Activated T-helper 2 cell treated with anti-CD3 and anti-CD28 coated beads, Interferon-gamma antibody, Interleukin-2, Interleukin-4, amounts not matched to agents 10 μg/mL and 5 μg/mL and 100 μg/mL, durations not matched to agents 14 hours and 24 hours and 36 hours (primary cell): ENCODE measurements at places on chromosomes 7 and 10. TPM values are rescaled to one million over a fixed set of nuclear protein-coding genes. Genes with fewer than 3 reads are reported as not detected.

DNA sequence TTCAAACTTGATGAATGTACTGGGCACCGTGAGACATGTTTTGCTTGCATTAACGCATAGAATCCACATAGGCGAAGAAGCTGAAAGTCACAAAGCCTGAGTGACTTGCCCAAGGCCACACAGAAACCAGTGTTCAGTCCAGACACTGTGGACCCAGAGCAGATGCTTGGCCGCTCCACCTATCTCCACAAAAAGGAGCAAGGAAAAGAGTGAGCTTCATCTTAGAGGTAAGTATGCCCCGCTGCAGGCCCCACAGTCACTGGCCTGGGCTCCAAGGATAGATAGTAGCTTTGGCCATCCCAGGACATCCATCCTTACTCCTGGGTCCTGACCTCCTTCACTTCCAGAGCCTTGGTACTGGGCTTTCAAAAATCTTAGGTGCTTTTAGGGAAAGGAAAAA is 60.1 kb upstream of the SAMD8 start:
- DNase-seq = no peak

GRCh38 chr7:91007371-91007770 is 256.9 kb upstream of the FZD1 start:
- DNase-seq = no peak

- DNase-seq = no peak
Observed at GRCh38 chr7:17990761-17991160, 36.9 kb downstream of the PRPS1L1 start.

DNA sequence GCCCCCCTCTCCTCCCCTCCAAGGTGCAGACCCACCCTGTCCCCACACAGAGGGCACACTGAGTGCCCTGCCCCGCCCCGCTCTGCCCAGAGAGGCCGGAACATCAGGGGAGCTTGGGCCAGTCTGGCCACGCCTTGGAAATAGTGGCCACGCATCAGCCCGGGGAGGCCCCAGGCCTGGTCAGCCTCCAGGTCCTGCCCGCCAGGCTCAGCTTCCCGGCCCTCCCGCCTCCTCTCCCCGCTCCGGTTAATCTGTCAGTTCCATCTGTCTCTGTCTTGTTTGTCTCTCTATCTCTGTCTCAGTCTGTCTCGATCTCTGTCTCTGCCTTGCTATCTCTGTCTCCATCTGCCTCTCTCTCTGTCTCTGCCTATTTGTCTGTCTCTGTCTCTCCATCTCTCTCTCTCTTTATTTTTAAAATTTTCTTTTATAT is 28.9 kb upstream of the TNRC18 start:
- no peak for DNase-seq

TCAF2 gene
- 37.0 and 38.6 TPM in 2 replicates for total RNA-seq

DNA sequence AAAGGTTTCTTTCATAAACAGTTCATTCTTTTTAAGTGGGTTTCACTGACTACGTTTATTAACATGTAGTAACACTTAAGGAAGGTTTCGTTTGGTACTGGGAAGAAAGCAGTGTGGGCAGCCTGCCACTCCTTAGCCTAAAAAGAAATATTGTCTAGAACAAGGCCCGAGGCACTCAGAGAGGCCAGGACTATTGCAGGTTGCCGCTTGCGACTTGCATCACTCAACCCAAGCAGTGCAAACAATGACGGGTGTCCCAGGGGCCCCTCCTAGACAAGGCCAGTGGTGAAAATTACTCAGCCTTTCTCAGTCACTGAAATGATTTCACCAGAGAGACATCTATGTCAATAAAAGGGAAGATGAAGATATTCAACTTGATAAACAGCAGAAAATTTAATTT is 243.9 kb downstream of the SNX13 start:
- DNase-seq = no peak

PAX2 gene
- 0.18 and 0.30 TPM in 2 replicates for total RNA-seq

- DNase-seq = no peak
Observed at GRCh38 chr7:40595129-40595528, 460.3 kb downstream of the SUGCT start.

DNA sequence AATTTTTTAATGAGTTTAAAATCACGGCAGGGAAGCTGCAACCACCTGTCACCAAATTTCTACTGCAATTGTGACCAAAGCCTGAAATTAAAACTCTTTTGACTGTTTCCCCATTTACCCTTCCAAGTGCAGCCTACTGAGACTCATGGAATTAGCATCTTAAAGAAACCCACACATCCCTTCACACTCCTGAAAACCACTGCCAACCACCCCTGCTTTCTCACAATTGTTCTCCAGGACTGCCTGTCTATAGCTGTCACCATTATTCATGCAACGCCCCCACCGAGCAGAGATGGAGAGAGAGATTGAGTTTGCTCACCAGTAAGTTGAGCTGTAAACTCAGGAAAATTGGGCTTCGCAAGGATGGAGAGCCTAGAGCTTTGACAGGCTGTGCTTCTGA is 383.8 kb upstream of the SORCS1 start:
- no peak for DNase-seq

- DNase-seq = no peak
Observed at GRCh38 chr10:106900016-106900652, 264.4 kb downstream of the SORCS1 start.

GRCh38 chr10:72753760-72754231 is 61.9 kb downstream of the MCU start:
- no peak for DNase-seq

- DNase-seq = no peak
Observed at GRCh38 chr10:111081595-111081994, 4.8 kb downstream of the ADRA2A start.

GRCh38 chr7:149285603-149286002 is 23.6 kb downstream of the ZNF783 start:
- no peak for DNase-seq

DNA sequence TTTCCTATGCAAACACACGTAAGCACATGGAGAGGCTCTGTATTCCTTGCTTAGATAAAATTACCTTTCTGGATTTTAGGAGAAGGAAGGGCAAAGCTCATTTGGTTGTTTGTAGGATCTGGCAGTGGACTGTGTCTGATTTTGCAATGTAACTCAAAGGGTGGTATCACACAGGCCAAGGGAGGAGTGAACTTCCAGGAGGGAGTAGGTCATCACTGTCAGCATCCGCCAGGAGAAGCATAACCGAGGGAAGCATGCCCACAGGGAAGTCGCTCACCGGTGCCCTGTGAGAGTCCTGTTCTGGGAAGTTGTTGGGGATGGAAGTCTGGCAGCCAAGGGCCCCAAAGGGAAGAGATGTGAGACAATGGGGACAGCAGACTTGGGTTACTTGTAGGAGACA is 74.4 kb downstream of the CFAP58 start:
- DNase-seq = no peak

CLIP2 gene
- total RNA-seq = 2.1 and 2.7 TPM in 2 replicates

- DNase-seq = no peak
Observed at GRCh38 chr7:91434836-91435235, 170.6 kb downstream of the FZD1 start.

- DNase-seq = no peak
Observed at GRCh38 chr10:77799352-77799751, 127.2 kb downstream of the DLG5 start.

DNA sequence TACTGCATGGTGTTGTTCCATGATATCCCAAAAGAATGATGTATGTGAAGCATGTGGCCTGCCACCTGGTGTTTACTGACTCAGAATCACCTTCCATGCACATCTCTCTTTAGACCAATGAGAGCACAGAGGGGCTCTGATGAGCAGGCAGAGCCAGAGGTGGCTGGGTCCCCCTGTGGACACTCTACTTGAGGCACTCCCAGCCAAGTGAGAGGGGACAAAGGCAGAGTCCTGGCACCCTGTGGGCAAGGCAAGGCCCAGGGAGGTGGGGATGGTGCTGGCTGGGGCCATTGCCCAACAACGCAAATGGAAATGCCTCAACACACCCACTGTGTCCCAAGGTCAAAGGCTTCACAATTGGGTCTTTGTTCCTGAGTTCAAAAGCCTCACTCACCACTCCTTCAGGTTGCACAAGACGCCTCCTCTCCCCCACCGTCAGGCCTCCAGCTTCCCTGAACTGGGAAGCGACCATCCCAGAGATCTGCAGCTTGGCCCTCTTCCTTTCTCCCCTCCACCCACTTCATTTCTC is 164.6 kb downstream of the NEURL1 start:
- no peak for DNase-seq

PRKG1 gene
- not detected in 2 replicates for total RNA-seq

CPVL gene
- total RNA-seq = 0.11 TPM in 1 of 2 replicates, not detected in the other

GRCh38 chr10:124313374-124313773 is 105.3 kb downstream of the OAT start:
- DNase-seq = no peak
